ENCODE measurements at places on chromosomes 4 and X.

DNA sequence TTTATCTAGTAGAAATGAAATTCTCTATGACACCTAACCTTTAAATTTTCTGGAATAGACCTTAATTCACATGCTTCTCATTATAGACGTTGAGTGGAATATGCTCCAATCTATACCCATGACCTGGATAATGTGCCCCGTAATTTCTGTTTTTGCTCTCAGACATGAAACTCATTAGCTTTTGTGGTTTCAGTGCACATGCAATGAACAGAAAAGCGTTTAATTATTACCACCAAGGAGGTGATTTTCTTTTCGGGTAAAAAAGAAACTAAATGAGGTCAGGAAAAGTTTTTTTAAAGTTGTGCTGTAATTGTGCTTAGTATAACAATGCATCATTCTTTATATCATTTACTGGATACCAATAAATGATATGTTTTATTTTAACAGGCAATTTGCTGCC is 1703.9 kb upstream of the TENM3 start:
- DNase-seq = no peak

GRCh38 chrX:9171841-9172463 is 138.0 kb upstream of the FAM9B start:
- DNase-seq = no peak

- peak; percentile 29 for DNase-seq
These were observed 47.7 kb downstream of the TIGD2 start for GRCh38 chr4:89158884-89159503.

DNA sequence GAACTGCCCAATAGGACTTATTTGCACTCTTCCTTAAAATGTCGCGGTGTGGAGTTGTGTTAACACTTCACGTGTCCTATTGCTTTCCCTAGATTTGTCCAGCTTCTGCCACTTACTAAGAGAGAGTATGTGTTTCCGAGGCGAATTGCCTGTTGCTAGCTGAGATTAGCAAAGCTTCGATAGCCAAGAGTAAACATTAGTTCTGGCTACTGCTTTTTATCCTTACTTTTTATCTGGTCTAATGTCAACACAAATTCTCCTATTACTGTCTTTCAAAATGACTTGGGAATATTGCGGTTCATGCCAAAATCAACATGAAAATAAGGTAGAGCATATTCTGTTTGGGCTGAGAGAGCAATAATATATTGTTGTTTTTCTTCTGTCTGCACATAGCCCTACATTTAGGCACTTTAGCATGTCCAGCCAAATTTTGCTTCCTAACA is 90.4 kb upstream of the VEGFC start:
- no peak for DNase-seq

- DNase-seq = peak; percentile 68
These were observed 82.4 kb upstream of the PACRGL start for GRCh38 chr4:20617678-20618396.

DNA sequence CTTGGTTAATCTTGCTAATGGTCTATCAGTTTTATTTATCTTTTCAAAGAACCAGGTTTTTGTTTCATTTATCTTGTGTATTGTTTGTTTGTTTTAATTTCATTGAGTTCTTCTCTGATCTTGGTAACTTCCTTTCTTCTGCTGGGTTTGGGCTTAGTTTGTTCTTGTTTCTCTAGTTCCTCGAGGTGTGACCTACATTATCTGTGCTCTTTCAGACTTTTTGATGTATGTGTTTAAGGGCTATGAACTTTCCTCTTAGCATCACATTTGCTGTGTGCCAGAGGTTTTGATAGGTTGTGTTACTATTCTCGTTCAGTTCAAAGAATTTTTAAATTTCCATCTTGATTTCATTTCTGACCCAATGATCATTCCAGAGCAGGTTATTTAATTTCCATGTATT is 365.4 kb upstream of the GATB start:
- no peak for DNase-seq

GRCh38 chrX:74680391-74680790 is 66.0 kb upstream of the RLIM start:
- no peak for DNase-seq

DNA sequence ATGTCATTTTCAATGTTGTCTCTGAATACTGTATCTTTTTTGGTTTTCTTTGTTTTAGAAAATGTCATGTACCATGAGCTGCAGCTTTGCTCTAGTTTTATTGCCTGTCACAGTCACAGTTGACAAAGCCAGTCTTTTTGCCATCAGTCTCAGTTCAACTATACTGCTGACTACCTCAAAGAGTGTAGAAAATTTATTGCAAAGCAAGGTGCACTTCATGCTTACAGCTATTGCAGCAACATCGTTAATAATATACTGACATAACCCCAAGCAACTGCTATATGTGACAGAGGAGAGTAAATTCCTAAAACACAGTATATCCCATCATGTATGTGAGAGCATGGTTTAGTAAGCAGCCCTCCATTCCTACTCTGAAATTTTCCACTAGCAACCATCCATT is 2022.3 kb downstream of the ARAP2 start:
- DNase-seq = no peak

DNA sequence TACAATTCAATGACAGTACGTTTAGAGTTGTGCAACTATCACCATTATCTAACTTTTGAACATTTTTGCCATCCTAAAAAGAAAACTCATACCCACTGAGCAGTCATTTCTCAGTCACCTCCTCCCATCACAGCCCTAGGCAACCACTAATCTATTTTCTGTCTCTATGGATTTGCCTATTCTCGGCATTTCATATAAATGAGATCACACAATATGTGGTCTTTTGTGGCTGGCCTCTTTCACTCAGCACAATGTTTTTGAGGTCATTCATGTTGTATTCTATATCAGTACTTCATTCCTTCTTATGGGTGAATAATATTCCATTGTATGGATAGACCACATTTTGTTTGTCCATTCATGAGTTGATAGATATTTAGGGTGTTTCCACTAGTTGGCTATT is 103.0 kb downstream of the PPEF1 start:
- DNase-seq = no peak

DNA sequence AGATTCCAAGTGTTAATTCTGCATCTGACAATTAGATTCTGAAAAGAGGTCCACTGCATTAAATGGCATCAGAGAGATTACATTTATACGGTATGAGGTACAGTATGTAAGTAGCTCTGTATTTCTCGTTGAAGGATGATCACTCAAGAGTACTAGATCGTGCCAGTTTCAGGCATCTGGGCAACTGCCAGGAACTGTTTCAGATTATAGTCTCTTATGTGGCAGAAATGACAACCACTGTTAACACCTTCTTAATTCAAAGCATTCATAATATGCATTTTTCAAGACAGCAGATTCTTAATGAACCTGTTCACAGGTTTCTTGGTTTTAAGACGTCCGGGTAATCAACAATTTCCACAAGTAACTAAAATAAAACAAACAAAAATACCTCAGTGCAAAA is 1.6 kb downstream of the ANKRD50 start:
- peak; percentile 48 for DNase-seq

DNA sequence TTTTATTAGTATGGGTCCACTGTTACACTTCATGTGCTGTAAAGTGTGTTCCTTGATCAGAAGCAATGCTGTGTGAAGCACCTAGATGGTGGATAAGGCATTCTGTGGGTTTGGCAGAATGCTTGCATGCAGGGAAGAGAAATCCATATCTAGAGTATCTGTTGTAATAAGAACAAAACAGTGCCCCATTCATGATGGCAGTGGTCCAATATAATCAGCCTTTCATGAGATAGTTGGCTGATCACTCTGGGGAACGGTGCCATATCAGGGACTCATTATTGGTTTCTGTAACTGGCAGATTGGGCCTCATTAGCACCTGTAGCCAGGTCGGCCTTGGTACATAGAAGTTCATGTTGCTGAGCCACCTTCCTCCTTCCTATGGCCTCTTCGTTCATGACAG is 28.7 kb downstream of the STIM2 start:
- DNase-seq = no peak

- DNase-seq = no peak
These were observed 1015.0 kb upstream of the GRID2 start for GRCh38 chr4:91288702-91289311.

DNA sequence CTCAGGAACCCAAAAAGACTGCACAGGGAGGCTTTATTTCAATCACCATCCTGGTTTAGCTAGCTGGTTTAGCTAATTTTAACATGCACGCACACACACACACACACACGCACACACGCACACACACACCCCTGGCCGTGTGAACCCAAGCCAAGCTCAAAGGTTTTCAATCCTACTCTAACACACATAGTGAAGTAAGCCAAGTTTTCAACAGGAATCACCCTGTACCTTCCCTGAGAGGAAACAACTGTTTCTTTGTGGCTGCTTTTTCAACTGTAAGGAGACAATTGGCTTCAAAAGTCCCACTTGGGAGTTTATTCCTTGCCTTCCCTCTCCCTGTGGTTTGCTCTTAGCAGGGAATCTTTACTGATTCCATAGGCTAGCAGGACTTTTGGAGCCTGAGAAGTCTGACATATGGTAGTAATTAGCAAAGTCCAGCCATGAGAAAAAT is 98.9 kb upstream of the BMP3 start:
- peak; percentile 20 for DNase-seq

- no peak for DNase-seq
These were observed 166.6 kb downstream of the LHFPL1 start for GRCh38 chrX:112513154-112513553.

DNA sequence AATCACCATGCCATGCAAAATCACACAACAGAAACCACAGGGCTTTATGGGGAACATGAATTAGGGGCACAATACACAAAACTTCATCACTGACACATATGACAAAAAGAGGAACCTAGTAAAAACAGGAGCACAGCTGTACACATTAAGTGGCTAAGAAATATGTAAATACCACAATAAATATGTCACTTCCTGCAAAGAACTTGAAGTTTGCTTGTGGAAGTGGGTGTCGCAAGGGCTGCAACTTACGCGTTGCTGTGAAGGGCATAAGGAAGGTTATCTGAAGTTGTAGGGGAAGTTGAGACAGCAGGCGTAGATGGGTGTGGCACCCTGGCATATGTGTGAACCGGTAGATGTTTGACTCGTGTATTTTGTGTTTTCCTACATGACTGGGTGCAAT is 42.4 kb downstream of the CLCN4 start:
- no peak for DNase-seq

DNA sequence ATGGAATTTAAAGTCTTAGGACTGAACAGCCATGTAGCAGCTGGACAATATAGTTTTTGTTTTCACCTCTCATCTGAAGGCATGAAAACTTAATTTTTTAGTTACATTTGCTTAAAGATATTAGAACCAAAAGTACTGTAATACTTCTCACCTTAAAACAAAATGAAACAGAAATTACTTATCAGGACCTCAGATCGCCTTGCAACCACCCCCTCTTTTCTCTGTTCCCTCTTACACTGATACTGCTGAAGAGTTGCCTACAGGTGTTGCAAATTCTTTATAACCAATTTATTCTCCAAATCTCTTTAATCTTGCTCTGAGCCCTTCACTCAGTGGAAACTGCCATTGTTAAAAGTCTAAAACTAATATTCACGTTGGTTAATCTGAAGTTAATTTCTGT is 145.0 kb downstream of the SPCS3 start:
- no peak for DNase-seq

- DNase-seq = no peak
These were observed 53.6 kb upstream of the TLR3 start for GRCh38 chr4:186015212-186015817.

GRCh38 chr4:37644962-37645361 is 41.2 kb downstream of the RELL1 start:
- no peak for DNase-seq

DNA sequence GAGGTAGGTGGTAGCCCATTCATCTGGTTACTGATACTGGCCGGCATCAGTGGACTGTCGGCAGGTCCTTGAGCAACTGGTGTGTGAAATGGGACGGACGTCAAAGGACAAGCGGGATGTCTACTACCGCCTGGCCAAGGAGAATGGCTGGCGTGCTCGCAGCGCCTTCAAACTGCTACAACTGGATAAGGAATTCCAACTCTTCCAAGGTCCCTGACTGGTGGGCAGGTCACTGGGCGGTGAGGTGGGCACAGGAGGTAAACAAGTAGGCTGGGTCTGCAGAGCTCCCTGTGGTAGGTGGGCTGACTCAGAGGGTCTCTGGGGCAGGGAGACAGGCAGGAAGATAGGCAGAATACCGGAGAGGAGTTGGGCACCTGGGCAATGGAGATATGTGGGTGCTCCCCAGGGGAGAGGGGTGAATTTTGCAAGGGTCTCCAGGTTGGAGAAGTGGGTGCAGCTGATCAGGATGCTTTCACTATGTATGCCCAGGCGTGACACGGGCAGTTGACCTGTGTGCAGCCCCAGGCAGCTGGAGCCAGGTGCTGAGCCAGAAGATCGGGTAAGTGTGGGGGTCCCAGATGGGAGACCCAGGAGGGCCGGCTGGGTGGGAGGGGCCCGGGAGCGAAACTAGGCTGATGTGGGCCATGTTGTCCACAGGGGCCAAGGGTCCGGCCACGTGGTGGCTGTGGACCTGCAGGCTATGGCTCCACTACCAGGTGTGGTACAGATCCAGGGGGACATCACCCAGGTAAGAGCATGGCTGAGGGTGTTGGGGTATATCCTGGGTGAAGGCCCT is 2.2 kb downstream of the FTSJ1 start:
- DNase-seq = no peak

DNA sequence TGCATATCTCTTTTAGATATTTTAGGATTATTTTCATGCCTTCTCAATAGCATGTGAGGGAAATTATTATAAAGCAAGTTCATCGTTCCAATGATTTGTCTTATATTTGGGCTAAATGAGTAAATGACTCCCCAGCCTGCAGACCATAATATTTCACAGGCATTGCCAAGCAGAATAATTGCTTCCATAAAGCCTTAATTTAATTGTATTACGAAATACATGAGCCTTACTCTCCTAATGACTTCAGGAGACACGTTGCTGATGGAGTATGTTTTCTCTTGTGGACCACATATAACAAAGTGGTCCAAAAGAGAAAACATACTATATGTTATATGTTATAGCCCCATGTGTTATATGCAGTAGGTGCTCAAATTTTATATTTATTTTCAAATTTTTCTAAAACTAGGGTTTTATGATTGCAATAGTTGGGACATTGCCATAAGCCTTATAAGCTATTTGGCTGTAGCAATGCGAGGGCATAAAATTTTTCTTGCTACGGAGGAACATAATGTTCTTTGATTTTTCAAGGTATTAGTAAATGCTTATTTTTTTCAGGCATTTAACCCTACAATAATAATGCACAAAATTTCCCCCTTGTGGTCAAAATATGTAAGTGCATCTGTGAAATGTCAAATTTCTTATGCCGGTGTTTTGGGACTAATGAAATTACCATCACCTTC is 26.2 kb upstream of the TMPRSS11D start:
- no peak for DNase-seq

DNA sequence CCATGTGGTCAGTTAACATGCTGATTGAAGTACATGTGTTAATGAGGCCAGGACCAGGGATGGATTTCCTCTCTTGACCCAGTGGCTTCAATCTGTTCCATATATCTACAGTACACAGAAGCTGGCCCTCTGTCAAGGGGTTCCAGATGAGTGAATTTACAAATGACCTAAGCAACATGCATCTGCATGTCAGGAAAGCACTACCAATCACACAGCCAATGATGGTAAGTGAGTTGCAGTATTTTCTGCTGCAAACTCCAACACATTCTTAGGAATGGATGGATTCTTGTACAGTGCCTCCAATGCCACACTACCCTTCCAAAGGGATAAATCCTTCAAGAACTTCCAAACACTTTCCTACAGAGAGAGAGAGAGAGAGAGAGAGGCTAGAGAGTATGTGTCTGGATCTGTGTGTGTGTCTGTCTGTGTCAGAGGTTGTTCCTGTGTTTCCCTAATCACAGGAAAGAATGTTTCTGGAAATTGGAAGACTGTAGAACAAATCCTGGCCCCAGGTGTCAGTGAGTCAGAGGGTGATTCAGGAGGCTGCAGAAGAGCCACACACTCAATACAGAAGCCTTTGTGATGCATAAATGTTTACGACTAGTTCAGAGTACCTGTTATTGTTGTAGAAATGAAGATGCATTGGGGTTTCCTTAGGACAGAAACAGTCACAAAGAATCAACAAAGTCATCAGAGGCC is 107.5 kb downstream of the GUCY2F start:
- DNase-seq = no peak

All from hindlimb muscle (tissue), 1 donor.